Breast epithelium (tissue), 4 donors: ENCODE measurements at places on chromosomes 4 and X. TPM values are rescaled to one million over a fixed set of nuclear protein-coding genes. Genes with fewer than 3 reads are reported as not detected.

The FAT1 gene
- 54.2 TPM for total RNA-seq

GRCh38 chr4:75598390-75598789, 31.9 kb downstream of the CDKL2 start:
- no peak for DNase-seq

The PCDH10 gene
- total RNA-seq, result not detected

DNA sequence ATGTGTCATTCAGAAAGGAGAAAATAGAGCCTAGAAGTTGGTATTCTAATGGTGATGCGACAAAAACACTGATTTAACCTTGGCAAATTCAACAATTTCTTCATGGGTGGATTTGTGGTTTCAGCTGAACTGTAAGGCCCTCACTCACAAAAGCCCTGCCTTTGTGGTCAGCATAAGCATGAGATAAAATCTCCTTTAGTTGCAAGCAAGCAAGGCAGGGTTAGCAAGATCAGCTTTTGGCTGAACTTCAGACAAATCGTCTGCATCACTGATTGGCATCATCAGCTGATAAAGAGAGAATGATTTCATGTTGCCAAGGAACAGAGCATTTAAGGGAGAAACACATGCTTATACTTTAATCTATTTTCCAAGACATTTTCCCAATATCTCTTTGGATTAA, 2582.2 kb downstream of the PCDH7 start:
- no peak for DNase-seq

- no peak for DNase-seq
Measured at GRCh38 chr4:114658179-114658578, 59.6 kb downstream of the UGT8 start.

DNA sequence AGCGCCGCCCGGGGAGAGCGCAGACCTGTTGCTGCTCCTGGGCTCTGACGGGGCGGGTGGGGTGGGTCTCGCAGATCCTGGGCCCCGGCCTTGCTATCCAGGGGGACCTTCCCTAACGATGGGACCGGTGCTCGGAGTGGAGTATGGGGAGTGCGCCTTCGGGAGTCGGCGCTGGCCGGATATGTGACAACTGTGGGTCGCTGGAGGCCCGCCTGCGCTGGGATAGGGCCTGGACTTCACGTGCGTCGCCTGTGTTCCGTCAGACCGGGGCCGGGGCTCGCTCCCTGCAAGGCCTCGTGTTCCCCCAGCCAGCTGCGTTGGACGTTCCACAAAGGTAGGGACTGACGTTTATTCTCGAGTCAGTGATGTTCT, 1.3 kb downstream of the TBL1X start:
- DNase-seq, result no peak

The SMIM10L2A gene
- 2.0 TPM for total RNA-seq

- no peak for DNase-seq
Measured at GRCh38 chr4:139813881-139814280, 148.3 kb downstream of the MGST2 start.

DNA sequence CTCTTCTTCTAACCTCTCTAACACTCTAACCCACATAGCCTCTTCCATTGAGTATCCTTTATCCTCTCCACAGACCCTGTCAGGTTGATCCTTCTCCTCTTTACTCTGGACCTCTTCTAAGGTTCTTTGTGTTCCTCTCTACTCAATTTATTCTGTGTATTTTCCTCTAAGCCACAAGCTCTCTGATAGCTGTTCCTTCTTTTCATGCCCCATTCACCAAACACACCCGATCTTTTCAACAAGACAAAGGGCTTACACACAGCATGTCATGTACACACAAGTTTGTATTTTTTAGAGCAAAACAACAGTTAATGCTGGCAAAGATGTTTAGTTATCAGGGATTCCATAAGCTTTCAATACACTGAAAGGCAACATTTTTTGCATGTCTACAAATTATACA, 1.9 kb downstream of the SPIN2B start:
- DNase-seq, result no peak

- no peak for DNase-seq
Measured at GRCh38 chrX:135984256-135984655, 979 bp upstream of the SLC9A6 start.
